ENCODE measurements at places on chromosomes 12 and 14.

DNA sequence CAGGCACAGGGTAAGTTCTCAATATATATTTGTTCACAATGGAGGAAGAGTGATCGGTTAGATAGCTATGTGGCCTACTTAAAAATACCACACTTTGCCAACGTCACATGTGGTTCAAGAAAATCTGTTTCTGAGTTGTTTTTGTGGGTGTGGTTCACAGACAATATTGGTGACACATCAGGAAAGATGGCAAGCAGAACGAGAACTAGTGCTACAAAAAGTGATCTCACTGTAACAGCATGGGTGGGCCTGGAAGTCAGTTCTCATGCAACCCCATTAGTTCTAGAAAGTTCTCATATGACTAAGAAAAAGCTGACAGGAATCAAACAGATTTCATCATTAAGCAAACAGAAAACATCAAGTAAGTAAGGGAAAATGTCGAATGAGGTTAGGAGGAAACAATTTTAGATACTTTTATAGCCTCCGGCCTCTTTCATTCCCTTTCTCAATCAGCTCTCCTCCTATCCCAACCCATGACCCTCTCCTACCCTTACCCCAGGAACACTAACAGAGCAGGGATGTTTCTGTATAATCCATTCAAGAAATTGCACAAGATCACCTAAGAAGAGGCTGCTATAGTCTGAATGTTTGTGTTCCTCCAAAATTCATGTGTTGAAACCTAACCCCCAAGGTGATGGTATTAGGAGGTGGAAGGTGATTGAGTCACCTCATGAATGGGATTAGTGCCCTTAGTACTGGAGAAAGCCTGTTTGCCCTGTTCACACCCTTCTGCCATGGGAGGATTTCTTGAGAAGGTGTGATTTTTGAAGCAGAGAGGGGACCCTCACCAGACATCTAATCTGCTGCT lies 15.5 kb upstream of the NTN4 start:
- DNase-seq = no peak

- DNase-seq = no peak
These were observed 16.7 kb downstream of the DHX37 start for GRCh38 chr12:124972211-124972610.

DNA sequence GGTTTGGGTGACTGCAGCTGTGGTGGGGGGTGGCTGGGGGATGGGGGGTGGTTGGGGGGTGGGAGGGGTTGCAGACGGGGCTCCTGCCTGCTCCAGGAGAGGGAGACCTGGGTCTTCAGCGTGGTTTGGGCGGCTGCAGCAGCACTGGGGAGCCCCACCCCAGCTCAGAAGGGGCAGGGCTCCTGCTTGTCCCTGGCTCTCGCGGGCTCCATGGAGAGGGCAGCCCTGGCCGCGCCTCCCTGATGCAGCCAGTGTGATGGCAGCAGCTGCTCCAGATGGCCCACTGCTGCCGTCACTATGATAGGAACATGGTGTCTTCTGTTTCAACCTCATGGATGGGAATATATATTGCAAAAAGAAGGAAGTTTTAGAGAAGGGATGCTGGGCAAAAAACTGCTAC lies 22.9 kb downstream of the TRHDE start:
- no peak for DNase-seq

DNA sequence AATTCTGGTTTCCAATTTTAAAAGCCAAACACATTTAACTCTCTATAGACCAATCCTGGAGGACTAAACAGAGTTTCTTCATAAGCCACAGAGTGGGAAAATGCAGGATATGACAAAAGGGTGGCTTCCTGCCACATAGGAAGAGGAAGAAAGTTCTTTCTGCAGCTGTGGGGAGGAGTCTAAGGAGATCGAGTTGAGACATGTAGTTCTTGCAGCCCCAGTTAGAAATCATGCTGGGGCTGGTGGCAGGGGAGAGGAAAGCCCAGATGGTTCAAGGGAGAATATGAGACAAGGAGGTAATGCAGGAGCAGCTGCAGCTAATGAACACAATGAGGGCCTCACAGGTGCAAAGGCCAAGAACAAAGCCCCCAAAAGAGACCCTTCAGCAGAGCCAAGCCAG lies 85.0 kb upstream of the ARID2 start:
- no peak for DNase-seq

- DNase-seq = no peak
These were observed 16.1 kb upstream of the MFAP5 start for GRCh38 chr12:8678661-8679111.

GRCh38 chr14:54683882-54684794 lies 117.2 kb downstream of the SAMD4A start:
- DNase-seq = peak; percentile 66

DNA sequence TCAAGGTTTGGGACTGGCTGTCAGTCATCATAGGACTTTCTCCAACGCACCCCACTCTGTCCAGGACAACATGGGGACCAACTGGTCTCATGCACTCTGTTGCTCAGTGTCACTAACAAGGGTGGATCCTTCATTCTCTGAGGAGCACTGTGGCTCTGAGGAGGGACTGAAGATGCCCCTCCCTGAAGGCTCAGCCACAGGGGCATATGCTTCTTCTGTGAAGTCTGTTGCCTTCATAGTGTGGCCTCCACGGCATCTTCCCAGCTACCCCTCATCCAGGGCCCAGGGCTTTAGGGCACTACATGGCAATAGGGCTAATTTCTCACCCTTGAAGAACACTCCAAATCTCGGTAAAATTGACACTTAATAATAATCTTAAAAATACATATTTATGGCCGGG lies 14.3 kb upstream of the IFI27L2 start:
- no peak for DNase-seq

DNA sequence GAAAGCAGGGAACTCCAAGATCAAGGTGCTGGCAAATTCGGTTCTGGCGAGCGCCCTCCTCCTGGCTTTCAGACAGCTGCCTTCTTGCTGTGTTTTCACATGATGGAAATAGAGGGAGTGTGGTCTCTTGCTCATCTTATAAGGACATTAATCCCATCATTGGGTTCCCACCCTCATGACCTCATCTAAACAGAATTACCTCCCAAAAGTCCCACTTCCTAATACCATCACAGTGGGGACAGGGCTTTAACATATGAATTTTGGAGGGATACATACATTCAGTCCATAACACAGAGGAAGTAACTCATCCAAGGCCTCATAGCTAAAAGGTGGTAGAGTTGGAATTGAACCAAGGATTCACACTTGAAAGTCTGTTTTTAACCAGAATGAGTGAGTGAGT lies 28.6 kb downstream of the DYRK2 start:
- no peak for DNase-seq

- DNase-seq = no peak
These were observed 584 bp upstream of the DDHD1 start for GRCh38 chr14:53153702-53154112.

DNA sequence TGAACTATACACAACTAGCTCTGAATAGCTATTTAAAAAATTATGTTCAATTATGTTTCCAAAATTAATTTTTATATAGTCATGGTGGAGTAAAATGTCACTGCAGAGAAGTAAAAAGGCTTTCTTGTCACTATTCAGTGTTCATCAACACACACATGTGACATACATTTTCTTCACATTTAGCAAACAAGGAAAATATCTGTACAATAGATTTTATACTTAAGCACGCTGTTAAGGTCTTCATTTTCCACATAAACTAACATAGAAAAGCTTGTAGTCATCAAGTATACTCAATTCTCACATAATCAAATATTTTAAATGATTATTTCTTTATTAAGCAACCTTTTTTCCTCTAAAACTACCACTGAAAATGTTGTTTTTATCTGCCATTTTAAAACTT lies 141.2 kb upstream of the DIO2 start:
- DNase-seq = no peak

DNA sequence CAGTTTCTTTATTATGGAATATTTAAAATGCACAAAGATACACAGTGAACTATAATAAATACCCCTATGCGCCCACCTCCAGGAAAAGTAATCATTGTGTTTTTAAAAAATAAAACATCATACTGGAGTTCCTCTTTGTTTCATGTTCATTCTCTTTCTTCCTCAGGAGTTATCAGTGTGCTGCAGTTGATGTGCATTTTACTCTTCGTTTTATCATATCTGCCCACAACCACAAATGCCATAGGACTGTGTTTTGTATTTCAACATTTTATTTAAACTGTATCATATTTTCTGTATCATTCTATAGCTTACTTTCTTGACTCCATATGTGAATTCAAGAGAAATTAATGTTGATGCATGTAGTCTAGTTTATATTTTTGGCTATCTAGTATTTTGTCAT lies 53.9 kb downstream of the TSHR start:
- DNase-seq = no peak

DNA sequence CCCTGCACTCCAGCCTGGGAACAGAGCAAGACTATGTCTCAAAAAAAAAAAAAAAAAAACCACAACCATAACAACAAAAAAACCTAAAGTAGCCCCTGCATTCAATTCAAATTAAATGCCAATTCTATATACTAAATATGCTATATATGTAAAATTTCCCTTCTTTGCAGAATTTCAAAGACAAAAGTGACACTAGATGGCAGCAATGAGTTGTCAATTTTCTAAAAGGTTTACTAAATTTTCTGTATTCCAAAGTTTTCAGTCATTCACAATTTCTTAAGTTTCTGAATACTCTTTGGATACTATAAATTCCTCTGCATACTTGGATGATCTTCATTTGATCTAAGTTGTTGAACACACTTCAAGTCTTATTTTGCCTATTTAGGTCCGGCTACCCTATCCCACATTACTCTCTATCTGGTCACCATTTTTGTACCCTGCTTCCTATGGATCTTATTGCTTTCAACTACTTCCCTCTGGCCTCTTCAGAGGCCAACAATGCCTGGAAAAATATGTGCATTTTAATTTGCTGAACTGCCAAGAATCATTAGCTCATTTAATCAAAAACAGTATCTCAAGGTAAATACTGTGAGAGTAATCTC lies 27.9 kb downstream of the HNRNPC start:
- no peak for DNase-seq

DNA sequence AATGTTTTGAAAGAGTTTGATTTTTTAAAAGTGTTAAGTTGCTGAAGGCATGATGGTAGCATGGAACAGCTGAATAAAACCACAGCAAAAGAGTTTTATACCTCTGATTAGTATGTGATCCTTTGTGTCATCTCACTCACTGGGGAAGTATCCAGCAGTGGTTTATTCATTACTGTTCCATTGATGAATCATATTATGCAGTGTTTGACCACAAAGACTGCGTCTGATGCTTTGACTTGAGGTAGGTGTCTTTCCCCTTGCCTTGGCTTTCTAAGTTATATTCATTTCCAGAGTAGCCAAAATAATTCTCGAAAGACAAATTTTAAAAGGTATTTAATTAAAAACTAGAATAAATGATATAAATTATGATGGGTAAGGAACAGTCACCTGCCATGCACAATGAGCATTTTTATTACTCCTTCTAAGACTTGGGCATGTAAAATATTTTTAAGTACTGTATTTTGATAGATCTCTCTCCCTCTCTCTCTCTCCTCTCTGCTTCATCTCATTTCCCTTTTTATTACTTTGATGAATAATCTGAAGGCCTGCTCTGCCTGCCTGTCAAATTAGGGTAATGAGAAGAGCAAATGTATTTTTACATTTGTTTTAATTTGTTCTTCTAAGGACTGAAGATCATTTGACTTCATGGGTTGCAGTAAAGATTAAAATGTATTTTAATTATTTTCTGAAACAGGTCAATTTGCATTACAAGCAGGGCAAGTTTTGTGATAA lies 164.9 kb downstream of the NAV3 start:
- no peak for DNase-seq

GRCh38 chr12:113325916-113326315 lies 9.0 kb downstream of the SLC8B1 start:
- no peak for DNase-seq

GRCh38 chr14:31209605-31210004 lies 2.0 kb upstream of the HECTD1 start:
- no peak for DNase-seq

DNA sequence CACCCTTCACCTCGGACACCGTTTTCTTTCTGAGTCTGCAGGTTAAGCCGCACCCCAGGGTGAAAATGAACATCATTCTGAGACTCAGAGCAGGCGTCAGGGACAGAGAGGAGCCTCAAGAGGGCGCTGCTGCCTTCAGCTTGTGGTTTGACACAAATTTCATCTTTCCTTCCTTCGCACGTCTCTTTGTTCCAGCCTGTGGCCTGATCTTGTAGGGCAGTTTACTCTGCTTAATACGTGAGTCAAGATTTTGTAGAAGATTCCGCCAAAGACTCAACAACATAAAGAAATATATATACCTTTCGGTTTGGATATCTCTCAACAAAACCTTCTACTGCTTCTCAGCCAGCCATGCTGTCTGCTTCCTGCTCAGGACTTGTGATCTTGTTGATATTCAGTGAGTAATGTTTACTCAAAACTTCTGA lies 329.3 kb upstream of the OR4E1 start:
- no peak for DNase-seq

GRCh38 chr12:1456885-1457284 lies 137.5 kb downstream of the FBXL14 start:
- DNase-seq = no peak

GRCh38 chr12:26817183-26817591 lies 15.8 kb downstream of the ITPR2 start:
- no peak for DNase-seq

DNA sequence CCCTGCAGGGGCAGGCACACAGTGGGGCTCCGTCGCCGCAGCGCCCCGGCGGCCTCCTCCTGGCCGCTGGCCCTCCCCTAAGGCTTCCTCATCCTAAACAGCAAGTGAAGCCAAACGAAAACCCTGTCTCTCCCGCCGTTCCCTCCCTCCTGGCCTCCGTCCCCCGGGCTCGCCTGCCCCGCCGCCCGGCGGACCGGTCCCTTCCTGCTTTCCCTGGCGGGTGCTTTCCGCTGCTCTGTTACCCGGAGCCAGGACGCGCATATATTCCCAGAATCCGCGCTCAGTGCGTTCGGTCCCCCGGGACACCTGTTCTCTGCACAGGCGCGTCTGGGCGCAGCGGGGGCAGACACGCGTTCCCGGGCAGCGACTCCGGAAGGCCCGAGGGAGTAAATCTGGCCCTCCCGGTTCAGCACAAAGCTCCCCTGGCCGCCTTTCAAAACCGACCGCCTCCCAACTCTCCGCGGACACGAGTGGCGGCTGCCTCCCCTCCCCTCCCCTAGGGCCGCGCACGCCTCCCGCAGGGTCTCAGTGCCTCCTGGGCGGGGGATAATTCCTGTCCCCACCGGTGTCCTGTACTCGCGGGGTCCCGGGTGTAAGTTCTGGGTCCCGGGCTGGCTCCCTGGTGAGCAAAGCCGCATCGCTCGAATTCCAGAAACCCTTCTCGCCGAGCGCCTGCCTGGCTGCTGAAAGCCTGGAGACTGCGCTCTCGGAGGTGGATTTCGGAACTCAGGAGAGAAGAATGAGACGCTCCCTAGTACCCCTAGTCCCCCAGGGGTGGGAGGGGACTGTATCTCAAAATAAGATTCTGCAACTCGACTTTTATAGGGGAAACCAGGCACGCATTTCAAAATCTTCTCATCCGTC lies 21.4 kb upstream of the CEP170B start:
- DNase-seq = peak; percentile 49

DNA sequence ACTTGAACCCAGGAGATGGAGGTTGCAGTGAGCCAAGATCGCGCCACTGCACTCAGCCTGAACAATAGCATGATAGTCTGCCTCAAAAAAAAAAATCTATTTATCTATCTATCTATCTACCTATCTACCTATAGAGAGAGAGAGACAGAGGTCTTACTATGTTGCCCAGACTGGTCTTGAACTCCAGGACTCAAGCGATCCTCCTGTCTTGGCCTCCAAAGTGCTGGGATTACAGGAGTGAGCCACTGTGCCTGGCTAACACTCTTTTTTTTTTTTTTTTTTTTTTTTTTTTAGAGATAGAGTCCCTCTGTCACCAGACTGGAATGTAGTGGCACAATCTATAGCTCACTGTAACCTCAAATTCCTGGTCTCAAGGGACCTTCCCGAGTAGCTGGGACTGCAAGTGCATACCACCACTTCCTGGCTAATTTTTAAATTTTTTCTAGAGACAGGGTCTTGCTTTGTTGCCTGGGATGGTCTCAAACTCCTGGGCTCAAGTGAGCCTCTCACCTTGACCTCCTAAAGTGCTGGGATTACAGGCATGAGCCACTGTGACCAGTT lies 1.9 kb downstream of the FAM186A start:
- no peak for DNase-seq
